ENCODE measurements at places on chromosomes 4 and X. TPM values are rescaled to one million over a fixed set of nuclear protein-coding genes. Genes with fewer than 3 reads are reported as not detected.

DNA sequence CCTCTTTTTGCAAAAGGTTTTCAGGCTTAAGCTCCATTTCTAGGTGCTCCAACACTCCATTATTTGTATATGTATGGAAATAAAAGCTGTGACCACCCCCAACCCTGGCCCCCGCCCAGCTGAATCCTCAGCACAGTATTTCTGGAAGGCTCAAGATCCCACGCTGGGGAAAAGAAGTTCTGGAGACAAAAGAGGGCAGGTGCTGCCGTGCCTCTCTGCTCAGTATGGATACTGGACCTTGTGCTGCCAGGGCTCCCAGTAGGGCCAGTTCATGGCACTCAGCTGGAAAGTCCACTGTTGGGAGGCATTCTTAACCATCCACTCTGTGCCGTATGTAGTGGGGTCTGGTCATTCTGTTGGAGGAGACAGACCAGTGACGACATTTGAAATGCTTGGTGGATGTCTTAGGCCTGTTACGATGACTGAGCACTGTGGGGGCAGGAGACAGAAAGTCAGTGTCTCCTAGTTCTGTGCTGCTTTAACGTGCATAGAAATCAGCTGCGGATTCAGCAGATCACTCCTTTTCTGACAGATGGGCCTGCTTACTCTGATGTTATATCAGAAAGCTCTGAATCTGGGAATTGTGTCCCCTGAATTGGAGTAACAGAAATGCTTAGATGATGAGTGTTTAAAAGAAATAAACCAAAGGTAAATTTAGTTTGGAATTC lies 48.4 kb upstream of the MSANTD1 start:
- DNase-seq, result no peak

GRCh38 chr4:137966504-137966903 lies 275.6 kb downstream of the SLC7A11 start:
- no peak for DNase-seq

DNA sequence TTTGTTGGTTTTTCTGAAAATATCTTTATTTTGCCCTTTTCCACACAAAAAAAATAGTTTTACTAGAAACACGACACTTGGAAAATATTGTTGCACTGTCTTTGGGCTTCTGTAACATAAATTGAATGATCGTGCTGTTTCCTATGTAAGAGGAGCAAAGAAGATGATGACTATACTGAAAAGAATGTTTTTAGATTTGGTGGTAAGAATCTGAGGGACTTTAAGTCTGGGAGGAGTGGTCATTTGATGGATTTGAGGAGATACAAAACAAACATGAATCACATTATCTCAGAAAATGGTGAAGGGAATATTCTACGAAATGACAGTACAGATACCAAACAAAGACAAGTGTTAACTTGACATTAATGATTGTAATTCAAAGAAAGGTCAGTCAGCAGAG lies 328.8 kb downstream of the ADAM29 start:
- DNase-seq, result no peak

The UCP1 gene
- not detected for total RNA-seq

The HTN3 gene
- total RNA-seq, result not detected

Measured in GM12878 (cell line).